ENCODE measurements at places on chromosomes 1 and 21. TPM values are rescaled to one million over a fixed set of nuclear protein-coding genes. Genes with fewer than 3 reads are reported as not detected.

The FAM72A gene
- 6.7 TPM for polyA plus RNA-seq

DNA sequence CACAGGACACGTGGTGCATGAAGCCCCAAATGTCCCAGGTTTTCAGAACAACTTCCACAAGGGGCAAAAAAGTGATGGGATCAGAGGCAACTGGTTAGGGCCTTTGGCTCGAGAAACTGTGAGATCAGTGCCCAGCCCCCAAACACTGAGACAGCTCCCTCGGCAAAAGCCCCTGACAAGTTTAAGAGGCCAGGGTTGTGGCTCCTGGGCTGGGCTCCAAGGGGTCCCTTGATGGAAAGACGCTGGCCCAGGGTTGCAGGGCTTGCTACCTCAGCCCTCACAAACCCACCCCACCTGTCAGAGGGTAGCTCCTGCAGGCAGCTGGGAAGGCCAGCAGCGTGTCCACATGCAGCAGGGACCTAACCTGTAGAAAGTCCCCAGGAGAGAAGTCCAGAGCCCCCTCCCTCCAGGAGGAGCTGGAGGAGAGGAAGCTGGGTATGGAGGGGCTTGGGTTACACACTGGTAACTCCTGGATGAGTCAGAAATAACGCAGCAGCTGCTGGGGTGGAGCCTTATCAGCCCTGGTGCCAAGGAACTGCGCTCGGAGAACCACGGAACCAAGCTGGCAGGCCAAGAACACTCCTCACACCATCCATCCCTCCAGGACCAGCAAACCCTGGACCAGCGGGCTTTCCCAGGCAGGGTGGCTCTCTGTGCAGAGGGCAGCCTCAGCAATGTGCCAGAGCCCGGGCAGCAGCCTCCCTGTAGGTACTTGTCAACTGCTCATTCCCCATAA, 37.5 kb downstream of the CTNNBIP1 start:
- DNase-seq, result no peak

The REN gene
- polyA plus RNA-seq, result 124 TPM

GRCh38 chr1:114234408-114235124, 80.9 kb upstream of the SYT6 start:
- no peak for DNase-seq

DNA sequence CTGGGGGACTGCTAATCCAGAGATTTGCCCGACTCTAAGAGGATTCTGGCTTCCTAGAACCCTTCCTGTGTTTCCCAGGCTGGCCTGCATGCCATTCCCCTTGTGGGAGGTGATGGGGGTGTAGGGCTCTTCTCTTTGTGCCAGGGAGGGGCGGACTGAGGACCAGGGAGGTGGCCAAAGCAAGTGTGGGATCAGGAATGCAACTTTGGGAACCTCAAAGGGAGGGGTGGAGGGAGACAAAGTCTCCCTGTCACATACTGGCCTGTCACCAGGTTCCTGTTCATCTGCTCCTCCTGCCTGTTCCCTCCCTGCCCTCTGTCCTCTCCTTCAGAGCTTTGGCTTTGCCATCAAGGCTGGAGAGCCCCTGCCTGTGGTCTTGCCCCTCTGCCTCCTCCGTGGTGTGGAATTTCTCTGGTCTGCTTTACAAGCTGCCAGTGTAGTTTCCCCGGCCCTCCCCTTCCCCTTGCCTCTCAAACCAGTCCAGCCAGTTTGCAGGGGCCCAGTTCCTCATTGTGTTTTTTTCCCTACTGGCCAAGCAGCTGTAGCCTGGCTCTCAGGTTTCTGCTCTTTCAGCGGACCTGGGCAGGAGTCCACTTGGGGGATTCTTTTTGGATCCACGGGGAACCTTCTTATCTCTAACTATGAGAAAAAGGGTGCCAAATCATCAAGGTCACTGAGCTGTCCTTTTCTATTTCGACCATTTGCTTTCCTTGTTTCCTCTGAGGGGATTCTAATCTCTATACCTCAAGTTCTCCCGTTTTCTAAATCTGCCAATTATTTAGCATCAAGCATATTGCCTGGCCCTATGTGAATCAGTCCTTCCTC, 1.8 kb downstream of the CGN start:
- DNase-seq, result no peak

DNA sequence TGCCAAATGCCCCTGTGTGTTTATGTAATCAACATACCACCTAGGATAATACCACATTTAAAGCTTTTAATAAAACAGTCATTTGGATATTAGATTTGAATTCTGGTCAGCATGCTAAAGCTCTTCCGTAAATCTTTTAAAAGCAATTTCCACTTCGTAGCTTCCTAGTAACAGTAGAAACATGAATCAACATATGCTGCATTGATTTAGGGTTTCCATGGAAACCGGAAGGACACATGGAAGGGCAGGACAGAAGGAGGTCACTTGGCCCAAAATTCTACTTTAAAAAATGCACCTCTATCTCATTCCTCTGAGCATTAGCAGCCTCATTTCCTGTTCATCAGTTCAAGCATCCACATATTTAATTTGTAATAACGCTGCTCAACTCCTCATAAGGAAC, 8.1 kb downstream of the RGS8 start:
- DNase-seq, result no peak

DNA sequence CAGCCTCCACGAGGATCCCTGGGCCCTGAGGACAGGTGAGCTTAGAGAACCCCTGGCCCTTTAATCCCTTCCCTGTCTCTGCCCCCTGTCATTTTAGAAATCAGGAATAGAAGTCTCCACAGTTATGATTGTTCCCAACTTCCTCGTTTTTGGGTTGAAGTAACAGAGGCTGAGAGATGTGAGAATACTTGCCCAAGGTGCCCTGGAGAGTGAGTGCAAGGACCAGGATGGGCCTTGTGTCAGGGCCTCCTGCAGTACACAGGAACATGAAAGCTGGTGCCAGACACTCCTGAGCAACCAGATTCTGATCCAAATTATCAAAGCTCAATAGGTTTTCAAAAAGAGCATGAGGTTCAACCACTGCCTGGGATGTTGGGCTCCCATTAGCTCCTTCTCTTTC, 10.1 kb downstream of the HLX start:
- no peak for DNase-seq

- no peak for DNase-seq
Measured at GRCh38 chr1:164472841-164473240, 86.1 kb upstream of the PBX1 start.
